ENCODE measurements at places on chromosomes 11 and 22.

- peak; percentile 38 for DNase-seq
These were observed 52.1 kb downstream of the NTM start for GRCh38 chr11:131422496-131422895.

DNA sequence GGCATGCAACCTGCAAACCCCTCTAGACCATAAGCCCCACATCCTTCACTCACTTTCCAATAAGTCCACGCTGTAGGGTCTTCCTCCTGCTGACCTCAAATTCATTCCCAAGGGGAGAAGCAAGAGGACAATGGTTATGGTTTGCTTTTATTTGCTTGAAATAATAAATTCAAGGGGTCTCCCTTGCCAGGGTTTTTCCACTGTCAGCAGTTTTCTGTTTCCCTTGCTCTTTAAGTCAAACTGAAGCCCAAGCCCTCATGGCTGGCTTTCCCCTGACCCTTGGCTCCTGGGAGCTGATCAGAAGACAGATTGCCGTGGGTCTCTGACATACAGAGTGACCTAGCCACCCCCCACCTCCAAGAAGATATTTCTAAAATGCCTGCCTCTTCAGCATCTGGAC, 3.9 kb downstream of the SLC1A2 start:
- DNase-seq = no peak

GRCh38 chr11:77370217-77370616, 68.7 kb upstream of the GDPD4 start:
- no peak for DNase-seq

DNA sequence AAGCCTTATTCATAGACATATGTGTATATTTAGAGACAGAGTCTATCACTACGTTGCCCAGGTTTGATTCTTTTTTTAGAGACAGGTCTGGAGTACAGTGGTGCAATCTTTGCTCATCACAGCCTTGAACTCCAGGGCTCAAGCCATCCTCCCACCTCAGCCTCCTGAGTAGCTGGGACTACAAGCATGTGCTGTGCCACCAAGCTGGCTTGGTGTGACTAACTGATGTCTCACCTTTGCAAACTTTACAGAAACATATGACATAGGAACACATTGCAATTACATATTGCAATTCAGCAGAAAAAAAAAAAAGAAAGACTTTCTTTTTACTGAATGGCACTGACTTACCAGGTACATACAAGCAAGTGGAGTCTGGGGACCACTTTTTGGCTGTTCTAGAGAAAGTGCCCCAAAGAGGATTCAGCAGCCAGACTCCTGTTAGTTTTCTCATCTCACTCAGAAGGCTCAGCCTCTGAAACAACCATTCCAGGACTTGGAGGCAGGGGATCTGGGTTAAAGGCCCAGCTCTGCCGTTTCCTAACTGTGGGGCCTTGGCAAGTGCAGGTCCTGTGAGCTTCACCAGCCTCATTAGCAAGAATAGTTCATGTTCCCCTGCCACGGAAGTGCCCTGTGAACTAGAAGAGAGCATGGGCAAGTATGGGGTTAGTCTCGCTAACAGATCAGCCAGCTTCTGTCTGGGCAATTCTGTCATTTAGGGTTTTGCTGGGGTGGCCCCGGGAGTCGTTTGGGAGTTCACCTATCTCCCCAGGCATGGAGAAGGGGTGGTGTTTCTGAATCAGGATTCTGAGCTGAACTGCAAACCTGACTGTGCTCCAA, 11.3 kb upstream of the NFAM1 start:
- no peak for DNase-seq

- DNase-seq = peak; percentile 14
These were observed 53.3 kb upstream of the SUSD2 start for GRCh38 chr22:24128021-24128420.

GRCh38 chr11:60318726-60319125, 8.3 kb upstream of the MS4A6E start:
- no peak for DNase-seq

GRCh38 chr11:16194566-16194965, 161.8 kb downstream of the SOX6 start:
- DNase-seq = peak; percentile 50

DNA sequence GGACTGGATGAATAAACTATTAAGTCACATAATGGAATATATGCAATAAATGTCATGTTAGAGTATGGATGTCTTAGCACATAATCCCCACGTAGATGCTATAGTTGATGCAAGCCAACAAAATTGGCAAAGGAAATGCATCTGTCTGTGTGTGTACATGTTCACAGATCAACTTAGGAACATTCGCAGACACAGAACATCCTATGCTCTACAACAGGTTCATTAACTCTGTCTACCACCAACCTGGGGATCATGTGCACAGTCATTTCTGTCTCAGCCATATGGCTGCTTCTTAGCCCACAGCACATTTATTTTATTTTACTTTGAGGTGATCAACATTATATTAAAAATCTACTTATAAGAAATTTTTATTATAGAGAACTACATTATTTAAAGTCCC, 4.9 kb downstream of the MSANTD4 start:
- DNase-seq = no peak

DNA sequence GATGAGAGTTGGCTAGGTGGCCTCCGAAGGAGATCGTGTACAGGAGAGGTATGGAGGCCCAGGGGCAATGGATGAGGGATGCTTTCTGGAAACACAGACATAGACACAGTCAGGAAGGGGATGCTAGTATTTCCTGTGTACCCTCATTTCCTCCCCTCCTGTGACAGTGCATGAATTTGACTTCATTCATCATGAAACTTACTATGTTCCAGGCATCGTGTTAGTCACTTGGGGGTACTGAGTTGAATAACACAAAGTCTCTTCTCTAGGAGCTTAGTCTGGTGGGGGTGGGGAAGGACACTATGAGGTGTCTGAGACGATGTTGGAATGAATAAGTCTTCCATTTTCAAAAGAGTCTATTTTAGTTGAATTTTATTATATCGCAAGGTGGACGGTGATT, 32.6 kb downstream of the LDLRAD3 start:
- no peak for DNase-seq

- no peak for DNase-seq
These were observed 31.9 kb upstream of the APOL5 start for GRCh38 chr22:35685731-35686130.

GRCh38 chr11:45374653-45375059, 88.5 kb upstream of the SYT13 start:
- DNase-seq = no peak

All from fibroblast of upper back skin (primary cell).